Upper lobe of left lung (tissue), 6 donors: ENCODE measurements at places on chromosomes 11 and 22.

GRCh38 chr11:65216830-65217229, 35.1 kb downstream of the CAPN1 start:
- DNase-seq, result no peak

DNA sequence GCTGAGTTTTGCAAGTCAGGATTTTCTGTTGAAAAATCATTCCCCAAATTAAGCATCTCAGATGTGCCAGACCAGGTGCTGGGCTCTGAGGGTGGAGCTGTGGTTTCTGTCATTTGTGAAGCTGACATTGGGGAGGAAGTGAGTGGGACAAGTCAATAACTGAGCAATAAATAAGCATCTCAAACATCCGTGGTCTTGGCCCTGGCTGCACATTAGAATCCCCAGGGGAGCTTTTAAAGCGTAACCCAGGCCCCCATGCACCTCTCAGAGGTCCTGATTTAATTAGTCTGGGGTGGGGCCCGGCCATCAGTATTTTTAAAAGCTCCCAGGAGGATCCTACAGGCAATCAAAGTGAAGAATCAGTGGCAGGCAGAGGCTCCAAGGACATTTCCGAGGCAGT, 420.0 kb downstream of the MN1 start:
- DNase-seq, result no peak

DNA sequence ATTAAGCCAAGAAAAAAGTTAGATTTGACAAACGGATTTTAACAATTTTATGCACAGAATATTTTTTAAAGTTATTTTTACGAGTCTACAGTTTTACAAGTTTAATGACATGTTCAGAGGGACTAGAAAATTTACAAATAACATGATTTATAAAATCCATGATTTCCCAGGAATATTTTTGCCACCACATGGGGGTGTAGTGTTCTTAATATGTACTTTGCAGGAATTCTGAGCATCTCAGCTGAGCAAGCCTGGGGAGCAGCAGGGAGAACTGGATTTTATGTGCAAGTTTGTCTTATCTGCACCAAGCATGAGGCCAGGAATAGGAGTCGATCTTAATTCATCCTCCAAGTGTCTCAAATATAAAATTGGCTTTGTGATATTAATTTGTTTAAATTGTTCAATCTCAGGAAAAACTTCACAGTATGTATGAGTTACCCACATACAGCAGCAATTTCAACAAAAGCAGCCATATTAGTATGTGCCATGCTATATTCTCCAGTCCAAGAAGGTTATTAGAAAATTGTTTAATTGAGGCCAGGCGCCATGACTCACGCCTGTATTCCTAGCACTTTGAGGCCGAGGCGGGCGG, 826.3 kb downstream of the DLG2 start:
- DNase-seq, result no peak

- peak; percentile 43 for DNase-seq
Measured at GRCh38 chr11:65310215-65310614, 4.5 kb upstream of the CDC42EP2 start.

DNA sequence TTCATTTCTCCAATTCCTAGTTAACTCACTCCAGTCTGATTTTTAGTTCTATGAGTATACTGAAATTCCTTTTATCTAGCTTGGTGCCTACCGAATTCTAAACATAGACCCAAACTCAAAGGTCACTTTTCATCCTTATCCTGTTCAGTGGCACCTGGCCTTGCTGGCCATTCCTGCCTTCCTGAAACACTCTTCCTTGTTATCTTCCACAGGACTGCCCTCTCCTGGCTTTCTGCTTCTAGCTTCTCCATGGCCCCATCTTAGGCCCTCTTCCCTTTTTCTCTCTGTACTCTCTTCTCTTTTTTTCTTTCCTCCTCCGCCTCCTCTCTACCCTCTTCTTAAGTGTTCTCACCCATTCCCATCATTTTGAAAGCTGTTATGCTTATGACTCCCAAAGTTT, 87.3 kb downstream of the WNT11 start:
- DNase-seq, result no peak
